ENCODE measurements at places on chromosomes 16 and 17.

DNA sequence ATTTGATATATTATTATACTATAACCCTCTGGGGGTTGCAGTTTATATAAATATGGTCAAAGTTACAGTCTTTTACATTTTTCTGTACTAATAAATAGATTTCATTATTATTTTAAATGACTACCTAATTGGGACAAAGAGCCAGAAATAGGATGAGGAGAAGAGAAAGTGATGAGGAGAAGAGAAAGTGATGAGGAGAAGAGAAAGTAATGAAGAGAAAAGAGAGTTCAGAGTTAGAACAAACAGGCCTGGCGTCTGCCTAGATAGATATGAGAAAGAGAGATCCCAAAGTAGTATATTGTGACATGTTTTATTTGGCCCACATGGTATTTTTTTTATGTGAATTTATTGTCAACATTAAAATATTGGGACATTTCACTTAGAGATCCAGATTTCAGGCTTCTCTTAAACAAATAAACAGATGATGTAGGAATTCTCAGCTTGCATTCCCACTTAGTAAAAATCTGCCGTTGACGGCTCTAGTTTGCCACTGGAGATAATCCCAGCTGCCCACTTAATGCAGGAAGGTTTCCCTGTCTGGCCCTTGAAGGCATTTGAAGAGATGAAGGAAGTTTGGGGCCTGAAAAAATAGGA, 210.7 kb downstream of the STX8 start:
- DNase-seq: no peak

DNA sequence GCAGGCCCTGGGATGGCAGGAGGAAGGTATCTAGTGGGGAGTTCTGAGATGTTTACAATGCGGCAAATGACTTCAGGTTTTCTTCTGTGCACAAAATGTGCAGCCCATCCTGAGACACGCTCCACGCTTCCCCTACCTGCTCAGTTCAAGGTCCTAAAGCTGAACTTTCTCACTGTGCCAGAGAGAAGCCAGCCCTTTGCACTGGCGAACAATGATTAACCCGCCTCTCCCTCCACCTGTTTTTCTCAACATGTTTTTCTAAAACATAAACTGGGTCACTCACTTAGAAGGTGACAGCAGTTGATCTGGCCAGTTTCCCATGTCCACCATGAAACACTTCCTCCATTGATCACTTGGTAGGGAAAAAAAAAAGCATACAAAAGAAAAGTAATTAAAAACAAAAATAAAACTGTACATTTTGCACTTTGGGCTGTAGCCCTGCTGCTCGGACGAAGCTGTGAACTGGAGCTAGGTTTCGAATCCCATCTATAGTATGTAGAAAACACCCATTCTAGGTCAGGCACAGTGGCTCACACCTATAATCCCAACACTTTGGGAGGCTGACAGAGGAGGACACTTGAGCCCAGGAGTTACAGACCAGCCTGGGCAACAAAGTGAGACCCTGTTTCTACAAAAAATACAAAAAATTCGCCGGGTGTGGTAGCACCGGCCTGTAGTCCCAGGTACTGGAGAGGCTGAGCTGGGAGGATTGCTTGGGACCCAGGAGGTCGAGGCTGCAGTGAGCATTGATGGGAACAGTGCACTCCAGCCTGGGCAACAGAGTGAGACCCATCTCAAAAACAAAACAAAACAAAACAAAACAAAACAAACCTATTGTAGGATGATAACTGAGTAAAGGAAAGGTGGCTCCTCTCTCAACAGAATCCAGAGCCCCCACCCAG, 6.1 kb upstream of the G6PC1 start:
- no peak for DNase-seq

DNA sequence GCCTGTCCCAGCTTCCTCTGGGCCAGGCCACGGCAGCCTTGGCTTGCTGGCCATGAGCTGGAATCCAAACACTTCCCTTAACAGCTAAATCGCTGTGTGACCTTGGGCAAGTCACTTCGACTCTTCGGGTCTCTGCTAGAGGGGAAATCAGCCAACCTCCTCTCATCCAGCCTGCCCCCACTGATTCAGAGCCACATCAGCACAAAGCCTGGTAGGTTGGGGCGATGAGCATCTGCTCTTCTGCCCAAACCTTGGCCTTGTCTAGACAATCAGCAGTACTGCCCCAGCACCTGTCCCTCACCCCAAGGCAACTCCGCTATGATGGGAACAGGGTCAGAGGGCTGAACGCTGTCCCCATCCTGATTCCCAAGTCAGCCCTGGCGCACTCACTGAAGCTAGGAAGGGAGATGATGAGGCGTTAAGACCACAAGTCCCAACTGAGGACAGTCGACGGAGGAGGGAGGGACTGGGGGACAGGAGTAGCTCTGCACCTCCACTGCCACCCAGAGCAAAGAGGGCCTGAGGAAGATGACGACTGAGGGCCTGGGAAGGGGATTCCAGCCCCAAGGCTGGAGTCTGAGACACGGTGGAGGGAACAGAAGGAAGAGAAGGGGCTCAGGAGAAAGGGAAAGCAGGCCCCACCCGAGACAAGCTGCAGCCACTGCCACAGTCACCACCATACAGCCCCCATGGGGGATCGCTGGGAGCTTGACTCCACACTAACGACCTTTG, 1.3 kb downstream of the CLUH start:
- DNase-seq: no peak

DNA sequence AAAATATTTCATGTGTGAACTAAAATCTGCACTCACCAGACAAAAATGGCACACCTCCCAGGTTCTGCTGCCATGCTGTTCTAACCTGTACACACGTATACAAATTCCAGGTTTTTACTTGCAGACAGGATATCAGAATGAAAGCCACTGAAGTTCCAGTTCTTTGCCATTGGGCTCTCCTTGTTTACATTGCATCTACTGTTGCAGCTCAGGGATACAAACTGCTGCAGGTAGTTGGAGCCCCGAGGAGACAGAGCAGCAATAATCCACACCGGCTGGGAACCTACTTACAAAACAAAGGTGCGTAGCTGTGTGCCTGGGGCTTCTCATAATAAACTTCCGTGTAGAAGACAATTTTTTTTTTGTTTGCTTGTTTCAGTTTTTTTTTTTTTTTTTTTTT, 59.6 kb downstream of the HAPSTR1 start:
- DNase-seq: no peak

DNA sequence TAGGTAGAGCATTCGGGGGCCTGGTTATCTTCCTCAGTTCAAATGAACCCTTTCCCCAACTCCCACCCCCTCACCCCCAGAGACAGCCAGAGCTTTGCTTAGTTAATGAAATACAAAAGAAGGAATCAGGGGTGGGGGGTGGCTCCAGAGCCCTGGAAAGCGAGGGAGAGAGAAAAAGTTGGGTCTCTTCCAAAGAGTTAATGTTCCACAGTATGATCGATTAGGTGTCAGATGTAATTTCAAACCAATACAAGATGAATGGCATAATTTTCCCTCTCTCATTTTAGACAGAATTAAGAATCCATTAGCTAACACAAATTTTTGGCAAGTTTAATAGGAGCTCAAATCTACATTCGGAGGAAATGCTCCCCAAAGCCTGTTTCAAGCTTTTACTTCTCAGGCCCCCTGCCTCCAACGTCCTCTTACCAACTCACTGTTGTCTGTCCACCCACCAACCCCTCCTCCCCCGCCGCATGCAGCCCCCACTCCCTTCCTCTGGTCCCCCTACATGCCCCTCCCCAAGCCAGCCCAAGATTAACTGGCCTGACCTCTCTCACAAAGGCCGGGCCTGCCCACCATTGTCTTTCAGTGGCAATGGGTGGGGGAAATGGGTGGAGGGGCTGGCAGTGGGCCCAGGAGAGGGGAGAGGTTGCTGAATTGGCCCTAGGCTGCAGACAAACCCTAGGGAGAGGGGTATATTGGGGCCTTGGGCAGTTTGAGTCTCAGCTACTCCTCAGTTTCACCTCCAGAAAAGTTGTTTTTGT, 28.2 kb downstream of the NEUROD2 start:
- DNase-seq: no peak

DNA sequence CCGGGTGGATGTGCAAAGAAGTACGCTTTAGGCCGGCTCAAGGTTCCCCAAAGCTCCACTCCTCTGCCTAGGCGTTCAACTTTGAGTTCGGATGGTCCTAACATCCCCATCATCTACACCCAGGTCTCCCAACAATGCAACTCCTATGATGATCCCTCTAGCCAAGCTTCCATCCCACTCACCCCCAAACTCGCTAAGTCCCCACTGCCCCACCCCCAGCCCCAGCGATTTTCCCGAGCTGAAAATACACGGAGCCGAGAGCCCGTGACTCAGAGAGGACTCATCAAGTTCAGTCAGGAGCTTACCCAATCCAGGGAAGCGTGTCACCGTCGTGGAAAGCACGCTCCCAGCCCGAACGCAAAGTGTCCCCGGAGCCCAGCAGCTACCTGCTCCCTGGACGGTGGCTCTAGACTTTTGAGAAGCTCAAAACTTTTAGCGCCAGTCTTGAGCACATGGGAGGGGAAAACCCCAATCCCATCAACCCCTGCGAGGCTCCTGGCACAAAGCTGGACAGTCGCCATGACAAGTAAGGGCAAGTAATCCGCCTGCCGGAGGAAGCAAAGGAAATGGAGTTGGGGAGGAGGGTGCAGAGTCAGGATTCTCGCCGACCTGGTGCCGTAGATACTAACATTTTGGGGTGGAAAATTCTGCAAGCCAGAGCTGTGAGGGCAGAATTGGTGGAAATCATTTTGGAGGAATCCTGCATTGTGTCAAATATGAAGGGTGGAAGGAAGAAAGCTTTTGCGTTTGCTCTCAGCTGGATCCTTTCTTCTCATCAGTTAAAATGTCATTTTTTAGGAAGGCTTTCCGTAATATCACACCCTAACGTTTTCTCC, at the start of gene TP53:
TP53 (minus strand) TSS at position 419 of the 836 bp plus-strand sequence. CDS start 10,896 bp downstream, outside the sequence.
- peak; percentile 84 for DNase-seq

GRCh38 chr17:1033503-1033902, 36.6 kb downstream of the TIMM22 start:
- no peak for DNase-seq

DNA sequence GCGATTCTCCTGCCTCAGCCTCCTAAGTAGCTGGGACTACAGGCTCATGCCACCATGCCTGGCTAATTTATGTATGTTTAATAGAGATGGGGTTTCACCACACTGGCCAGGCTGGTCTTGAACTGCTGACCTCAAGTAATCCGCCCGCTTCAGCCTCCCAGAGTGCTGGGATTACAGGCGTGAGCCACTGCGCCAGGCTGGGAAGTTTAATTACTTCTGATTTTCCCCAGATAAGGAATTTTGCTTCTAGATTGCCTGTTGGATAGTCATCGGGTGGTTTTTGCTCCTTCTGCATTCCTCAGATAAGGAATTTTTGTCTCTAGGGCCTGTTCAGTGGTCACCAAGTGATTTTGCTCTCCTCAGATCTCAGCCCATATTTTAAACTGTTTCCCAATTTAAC, 112.5 kb downstream of the MAP2K4 start:
- DNase-seq: no peak

- no peak for DNase-seq
These were observed 656.5 kb upstream of the SALL1 start for GRCh38 chr16:51807551-51807950.

DNA sequence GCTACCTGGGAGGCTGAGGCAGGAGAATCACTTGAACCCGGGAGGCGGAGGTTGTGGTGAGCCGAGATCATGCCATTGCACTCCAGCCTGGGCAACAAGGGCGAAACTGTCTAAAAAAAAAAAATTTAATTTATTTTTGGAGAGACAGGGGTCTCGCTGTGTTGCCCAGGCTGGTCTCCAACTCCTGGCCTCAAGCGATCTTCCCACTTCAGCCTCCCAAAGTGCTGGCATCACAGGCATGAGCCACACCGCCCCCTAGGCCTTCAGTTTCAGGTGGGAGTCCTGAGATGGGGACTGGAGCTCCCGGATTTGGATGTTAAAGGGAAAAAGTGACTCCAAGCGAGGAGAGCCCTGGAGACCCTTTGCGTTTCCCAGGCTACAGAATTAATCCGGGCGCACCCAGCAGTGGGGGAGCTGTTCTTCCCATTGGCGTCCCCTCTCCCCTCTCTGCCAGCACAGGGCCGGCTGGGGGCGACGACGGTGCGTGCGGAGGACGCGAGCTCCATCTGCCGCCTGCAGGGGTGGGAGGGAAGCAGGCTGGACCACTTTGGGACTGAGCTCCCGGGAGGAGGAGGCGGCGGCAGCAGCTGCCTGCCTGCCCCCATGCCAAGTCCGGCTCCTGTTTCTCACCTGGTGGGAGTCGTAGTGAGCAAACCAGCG, 49.3 kb upstream of the USP7 start:
- DNase-seq: no peak

GRCh38 chr16:31880322-31880979, 6.8 kb downstream of the ZNF267 start:
- DNase-seq: no peak

DNA sequence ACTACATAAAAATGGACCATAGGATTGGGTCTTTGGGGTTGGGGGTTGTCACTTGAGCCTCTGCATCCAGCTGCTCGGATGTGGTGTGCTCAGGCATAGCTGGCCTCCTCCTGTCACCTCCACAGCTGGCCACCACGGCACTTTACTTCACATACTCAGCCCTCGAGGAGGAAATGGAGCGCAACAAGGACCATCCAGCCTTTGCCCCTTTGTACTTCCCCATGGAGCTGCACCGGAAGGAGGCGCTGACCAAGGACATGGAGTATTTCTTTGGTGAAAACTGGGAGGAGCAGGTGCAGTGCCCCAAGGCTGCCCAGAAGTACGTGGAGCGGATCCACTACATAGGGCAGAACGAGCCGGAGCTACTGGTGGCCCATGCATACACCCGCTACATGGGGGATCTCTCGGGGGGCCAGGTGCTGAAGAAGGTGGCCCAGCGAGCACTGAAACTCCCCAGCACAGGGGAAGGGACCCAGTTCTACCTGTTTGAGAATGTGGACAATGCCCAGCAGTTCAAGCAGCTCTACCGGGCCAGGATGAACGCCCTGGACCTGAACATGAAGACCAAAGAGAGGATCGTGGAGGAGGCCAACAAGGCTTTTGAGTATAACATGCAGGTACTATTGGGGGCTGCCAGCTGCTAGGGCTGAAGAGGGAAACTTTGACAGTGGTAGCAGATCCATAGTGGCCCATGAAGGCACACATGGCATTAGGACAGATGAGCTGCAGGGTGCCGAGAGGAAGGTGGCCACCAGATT, 30.8 kb downstream of the CDIP1 start:
- DNase-seq: no peak

DNA sequence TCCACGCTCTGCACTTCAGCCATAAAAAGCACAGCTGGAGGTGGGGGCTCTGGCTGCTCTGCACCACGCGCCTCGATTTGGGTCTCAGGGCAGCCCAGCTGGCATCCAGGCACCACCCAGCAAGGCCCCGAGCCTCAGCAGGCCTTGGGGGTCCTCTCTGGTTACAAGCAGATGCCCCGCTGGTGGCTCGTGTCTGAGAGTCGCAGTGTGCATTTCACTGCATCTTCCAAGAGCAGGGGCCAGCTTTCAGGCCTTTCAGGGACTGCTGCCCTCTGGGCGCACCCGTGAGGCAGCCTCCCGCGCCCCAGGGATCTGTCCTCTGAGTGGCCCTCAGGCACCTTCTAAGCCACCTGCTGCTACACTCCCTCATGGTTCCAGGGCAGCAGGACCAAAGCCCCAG, 25.5 kb downstream of the NDUFAF8 start:
- no peak for DNase-seq

All from GM04504 (cell line).